ENCODE measurements at places on chromosomes 5 and 9.

- DNase-seq = no peak
Observed at GRCh38 chr5:26121338-26121737, 917.0 kb downstream of the CDH9 start.

GRCh38 chr9:121210536-121210935 is 8.9 kb upstream of the RAB14 start:
- DNase-seq = no peak

GRCh38 chr9:113593682-113594281 is 130.3 kb downstream of the RGS3 start:
- DNase-seq = no peak

DNA sequence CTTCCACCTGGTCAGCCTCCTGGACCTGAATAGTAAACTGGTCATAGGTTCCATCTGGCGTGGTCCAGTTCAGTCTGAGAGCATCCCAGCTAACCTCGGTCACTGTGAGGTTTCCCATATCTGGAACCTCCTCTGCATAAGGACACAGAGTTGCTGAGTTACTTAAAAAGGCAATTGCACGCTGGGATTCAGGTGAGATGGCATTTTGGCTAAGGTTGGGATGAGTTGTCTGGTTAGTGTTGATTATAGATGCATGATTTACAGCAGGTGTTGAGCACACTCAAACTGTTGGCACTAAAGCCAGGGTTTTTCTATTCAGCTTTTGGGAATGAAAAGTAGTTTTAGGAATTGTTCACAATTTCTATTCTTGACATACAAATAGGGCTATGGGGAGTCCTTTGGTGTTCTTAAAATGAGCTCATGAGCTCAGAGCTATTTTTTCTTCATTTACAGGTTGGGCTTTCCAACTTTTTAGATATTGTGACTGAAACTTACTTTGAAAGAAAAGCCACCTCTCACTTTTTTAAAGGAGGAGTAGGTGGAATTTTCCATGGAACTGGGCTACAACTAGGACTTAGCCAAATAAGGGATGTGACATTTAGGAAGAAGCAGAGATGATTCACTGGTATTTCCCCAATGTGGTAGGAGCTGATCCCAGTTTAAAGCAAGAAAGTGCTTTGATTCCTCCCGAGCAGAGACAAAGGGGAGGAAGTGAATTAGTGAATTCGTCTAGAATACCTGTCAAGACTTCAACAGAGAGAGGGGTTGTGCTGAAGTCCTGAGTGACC is 54.7 kb downstream of the TNC start:
- no peak for DNase-seq

DNA sequence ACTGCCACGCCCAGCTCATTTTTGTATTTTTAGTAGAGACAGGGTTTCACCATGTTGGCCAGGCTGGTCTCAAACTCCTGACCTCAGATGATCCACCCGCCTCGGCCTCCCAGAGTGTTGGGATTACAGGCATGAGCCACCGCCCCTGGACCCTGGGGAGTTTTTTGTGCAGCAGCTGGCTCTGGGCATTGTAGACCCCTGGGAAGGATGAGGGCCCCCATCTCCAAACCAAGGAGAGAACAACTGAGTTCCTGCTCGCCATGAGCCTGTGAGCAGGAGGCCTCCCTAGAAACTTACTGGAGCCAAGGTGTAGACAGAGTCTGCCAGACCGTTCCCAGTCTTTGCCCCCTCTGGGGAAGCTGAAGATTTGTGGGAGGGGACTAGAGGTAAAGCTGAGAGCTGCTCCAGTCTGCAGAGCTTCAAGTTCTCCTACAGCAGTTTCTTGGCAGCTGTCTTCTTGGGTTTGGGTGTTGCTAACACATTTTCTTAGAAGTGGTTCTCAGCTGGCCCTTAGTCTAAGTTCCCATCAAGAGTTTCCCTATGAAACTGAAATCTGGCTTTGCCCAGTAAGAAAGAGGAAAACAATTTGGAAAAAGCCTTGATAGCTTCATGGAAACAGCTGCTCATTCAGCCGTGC is 12.4 kb downstream of the NUDT2 start:
- no peak for DNase-seq

GRCh38 chr5:61881821-61882487 is 424.1 kb upstream of the KIF2A start:
- DNase-seq = no peak

- no peak for DNase-seq
Observed at GRCh38 chr5:5221724-5222123, 81.6 kb downstream of the ADAMTS16 start.

Measured in CD4-positive, alpha-beta T cell (primary cell).